Stimulated activated CD8-positive, alpha-beta memory T cell treated with anti-CD3 and anti-CD28 coated beads, Interleukin-4, amount 100 ng/mL, for 4 hours (primary cell): ENCODE measurements at places on chromosomes 2 and 18.
A peak's percentile ranks its signal among the peaks of the same experiment; 100 is the strongest.

DNA sequence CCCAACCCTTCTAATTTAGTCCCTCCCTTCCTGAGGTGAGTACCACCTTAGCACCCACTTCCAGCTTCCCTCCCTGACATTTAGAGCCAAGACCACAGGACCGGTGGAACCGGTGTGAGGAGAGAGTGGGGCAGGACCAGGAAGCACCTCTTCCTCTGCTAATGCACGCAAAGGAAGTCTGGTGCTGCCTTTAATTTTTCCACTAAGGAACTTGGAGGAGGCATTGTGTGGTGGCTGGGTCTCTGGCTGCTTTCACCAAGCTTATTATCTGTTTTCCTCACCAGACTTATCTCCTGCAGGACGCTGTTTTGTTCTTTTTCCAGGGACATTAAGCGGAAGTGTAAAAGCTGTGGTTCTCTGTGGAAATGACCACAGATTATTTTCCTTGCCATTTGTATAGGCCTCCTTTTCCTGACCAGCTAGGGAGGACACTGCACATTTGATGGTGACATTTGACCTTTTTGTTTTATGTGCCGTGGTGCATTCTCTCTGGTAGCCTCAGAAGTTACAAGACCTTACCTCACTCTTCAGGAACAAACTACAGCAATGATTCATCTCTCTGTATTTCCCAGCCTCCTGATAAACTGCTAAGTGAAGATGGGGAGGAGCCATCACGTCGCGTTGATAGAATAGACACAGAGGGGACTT is 39.8 kb upstream of the SPTBN1 start:
- DNase-seq = no peak

DNA sequence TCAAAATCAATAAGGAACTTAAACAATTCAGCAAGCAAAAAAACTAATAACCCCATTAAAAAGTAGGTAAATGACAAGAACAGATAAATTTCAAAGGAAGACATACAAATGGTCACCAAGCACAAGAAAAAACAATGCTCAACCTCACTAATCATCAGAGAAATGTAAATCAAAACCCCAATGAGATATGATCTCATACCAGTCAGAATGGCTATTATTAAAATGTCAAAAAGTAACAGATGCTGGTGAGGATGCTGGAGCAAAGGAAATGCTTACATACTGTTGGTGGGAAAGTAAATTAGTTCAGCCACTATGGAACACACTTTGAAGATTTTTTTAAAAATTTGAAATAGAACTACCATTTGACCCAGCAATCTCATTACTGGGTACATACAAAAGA is 538.0 kb downstream of the TMX3 start:
- DNase-seq = no peak

GRCh38 chr18:68839701-68840100 is 41.8 kb downstream of the CCDC102B start:
- DNase-seq = no peak

DNA sequence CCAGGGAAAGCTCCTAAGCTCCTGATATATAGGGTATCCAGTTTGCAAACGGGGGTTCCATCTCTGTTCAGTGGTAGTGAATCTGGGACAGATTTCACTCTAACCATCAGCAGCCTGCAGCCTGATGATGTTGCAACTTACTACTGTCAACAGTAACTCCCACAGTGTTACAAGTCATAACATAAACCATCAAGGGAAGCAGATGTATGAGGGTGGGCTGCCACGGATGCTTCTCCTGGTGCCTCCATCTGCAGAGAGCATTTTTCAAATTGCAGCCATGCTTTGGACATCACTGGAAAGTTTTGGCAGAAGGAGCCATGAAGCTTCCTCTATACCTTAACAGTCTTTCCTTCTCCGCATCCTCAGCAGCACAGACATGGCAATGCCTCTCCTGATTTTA is 234.5 kb downstream of the ANKRD36B start:
- DNase-seq = no peak

DNA sequence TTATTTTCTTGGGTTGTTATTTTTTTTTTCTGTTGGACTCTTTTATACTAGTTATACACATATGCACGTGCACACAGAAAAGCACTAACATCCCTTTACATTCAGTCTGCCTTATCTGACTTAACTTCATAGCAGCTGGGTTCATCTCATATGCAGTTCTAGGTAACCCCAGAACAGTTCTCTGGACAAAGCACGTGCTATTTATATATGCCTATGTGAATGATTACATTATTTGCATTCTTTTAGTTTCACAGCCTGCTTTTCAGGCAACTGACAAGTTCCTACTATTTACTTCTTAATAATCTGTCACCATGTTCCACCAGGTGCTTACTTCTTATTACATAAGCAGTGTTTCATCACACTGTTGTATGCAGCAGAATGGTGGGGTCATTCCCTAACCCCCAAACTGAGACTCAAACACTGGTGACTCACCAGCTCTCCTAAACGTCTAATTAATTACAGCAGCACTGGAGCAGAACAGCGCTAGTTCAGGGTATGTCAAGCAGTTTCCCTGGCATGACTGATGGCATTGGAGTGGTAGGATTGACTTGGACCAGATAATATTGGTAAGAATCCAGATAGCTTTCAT is 372.8 kb downstream of the CLIP4 start:
- DNase-seq = no peak

DNA sequence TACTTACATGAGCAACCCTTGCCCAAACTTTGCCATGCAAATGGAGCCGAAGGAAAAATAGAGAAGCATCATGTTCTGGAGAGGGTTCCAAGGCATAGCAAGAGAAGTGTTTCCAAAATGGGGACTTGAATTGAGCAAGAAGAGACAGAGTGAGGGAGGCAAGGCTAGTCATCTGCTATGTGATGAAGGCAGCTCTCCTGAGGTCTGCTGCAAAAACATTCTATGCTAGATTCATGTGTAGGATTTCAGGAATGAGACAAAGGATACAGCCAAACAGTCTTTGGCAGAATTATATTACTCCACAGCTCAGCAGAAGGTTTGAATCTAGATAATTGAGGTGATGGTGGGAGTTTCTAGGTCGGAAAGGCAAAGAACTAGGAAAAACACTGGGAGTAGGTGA is 24.1 kb upstream of the MRPL19 start:
- DNase-seq = no peak

- DNase-seq = no peak
Measured at GRCh38 chr18:48428475-48429177, 19.4 kb upstream of the ZBTB7C start.

- DNase-seq = no peak
Measured at GRCh38 chr18:69469444-69469919, 68.8 kb downstream of the DOK6 start.

- DNase-seq = no peak
Measured at GRCh38 chr2:143582046-143582747, 453.0 kb downstream of the ARHGAP15 start.

DNA sequence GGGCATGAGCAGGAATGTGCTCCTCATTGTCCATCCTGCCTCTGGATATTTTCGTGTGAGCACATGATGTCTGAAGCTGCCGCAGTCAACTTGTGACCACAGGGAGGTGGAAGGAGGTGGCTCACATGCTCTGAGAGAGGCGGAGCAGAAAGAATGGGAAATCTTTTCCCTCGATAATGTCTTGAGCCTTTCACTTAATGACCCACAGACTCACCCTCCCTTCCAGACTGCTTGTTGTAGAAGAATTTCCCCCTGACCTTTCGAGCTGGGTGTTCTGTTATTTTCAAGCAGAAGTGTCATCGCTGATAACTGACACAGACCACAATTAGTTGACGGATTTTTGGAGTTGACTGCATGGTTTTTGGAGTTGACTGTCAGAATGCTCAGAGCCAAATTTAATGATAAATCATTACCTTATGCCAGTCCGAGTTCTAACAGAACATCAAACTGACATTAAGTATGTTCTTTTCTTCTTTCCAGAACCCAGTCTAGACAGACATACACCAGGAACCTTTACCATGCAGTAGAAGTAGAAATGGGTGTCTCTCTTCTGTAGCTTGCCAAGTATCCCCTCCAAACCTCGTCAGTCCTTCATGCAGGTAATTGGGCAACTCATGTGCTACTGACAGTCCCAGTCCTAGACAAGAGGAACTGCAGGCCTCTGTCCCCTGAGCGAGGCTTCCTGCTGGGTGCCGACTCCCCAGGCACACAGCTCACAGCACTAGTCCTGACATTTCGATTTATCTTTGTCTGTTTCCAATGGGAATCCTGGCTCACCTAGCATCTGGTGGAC is 29.4 kb upstream of the RTTN start:
- no peak for DNase-seq

DNA sequence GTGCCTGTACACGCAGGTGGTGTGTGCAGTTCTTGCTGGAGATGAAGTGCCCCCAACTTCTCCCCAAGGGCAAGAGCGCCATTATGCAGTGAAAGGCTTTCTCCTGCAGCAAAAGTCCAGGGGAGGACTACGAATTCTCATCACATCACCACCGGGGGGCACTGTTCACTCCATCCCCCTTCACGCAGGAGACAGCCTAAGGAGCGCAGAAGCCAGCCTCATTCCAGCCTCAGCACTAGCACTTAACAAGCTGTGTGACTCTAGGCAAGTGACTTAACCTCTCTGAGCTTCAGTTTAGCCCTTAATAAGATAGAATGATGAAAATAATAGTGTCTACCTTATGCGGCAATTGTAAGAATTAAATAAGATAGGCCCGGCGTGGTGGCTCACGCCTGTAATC is 32.3 kb downstream of the DNMT3A start:
- DNase-seq = peak; percentile 42

- no peak for DNase-seq
Measured at GRCh38 chr2:104889291-104889959, 35.5 kb downstream of the POU3F3 start.

- DNase-seq = no peak
Measured at GRCh38 chr2:138469411-138469810, 32.2 kb upstream of the SPOPL start.

- DNase-seq = no peak
Measured at GRCh38 chr2:49404108-49404507, 249.8 kb upstream of the FSHR start.

- no peak for DNase-seq
Measured at GRCh38 chr2:10375570-10376281, 72.4 kb downstream of the ODC1 start.

- no peak for DNase-seq
Measured at GRCh38 chr2:75844651-75845050, 133.9 kb upstream of the GCFC2 start.

GRCh38 chr18:44682871-44683221 is 2.2 kb downstream of the SETBP1 start:
- no peak for DNase-seq

GRCh38 chr2:25085761-25086560 is 44.1 kb downstream of the EFR3B start:
- no peak for DNase-seq

DNA sequence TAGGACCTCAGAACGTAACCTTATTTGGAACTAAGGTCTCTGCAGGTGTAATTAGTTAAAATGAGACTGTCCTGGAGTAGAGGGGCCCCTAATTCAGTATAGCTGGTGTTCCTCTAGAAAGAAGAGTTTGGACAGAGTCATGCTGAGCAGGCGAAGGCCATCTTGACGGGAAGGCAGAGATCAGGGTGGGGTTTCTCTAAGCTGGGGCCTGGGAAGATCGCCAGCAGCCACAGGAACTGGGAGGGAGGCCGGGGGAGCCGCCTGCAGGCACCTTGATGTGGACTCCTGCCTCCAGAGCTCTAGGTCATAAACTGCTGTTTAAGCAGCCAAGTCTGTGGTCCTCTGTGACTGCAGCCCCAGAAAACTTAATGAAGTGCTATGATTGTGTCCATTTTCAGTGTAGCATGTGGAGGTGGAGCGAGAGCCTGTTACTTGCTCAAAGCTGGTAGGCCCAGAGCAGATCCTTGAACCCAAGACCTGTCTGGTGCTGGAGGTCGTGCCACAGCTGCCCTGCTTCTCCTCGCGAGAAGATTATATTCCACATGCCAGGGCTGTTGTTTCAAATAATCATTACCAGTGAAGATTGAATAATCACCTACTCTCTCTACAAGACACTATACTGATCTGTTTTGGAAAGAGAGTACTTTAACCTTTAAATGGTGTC is 105.7 kb downstream of the TPO start:
- DNase-seq = no peak

- no peak for DNase-seq
Measured at GRCh38 chr2:121483021-121483420, 47.7 kb upstream of the RNU4ATAC start.

DNA sequence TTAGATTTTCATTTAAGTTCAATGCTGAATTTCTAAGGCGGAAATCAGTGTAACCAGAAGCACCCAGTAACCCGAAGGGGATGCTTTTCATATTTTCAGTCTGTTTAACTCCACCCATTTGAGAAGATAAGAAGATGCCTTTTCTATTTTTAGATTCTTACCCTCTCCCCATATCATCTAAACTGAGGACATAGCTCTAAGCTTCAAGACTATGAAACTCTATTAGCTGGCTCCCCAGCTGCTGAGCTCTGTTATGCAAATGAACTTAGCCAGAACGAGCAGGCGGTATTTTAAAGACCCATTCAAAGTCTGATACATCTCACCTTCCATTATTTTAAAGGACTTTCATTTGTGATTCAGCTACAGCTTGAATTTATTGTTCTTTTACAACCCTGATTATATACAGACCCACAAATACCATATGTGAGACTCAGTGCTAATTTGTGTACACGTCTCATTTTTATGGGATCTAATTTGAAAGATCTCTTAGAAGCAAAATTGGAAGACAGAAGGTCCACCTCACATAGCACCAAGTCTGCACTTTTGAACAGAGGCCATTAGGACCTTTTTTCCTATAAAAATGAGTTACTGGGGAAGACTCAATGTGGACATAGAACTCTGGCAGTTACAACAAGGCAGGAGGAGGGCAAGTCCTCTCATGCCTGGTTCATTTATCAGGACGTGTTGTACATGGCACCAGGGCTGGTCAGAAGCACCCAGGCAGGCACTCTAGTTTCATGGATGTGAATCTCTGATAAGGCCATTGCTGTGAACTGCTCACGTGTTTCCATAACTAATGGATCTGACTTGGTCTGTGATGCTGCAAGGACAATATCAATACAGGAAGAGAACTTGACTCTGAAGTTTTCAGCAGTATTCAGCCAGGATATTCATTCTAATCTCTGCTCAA is 16.3 kb downstream of the CDC42EP3 start:
- DNase-seq = no peak

DNA sequence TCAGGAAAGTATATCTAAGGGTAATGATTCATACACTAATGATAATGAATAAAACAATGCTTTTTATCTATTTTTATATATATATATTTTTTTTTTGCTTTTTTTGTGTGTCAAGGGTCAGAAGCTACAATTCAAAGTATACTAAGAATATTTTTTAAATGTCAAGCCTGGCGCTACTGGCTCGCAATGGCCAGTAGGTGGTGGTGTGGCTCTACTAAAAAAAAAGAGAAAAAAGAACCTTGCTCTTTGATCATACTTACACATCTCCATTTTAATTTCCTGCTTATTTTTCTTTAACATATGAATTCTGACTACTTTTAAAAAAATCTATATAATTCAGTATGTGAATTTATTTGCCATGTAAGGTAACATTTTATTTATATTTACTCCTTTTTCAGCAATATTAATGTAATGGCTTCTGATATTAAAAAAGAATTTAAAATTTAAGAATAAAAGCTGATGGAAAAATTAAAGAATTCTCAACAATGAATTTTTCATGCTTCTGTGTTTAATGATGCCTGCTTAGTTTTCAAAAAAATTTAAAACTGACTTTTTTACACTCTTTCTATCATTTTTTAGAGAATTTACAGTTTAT is 232.9 kb downstream of the GULP1 start:
- DNase-seq = no peak

- DNase-seq = no peak
Measured at GRCh38 chr2:237672731-237673129, 45.3 kb downstream of the LRRFIP1 start.
